Stimulated activated CD8-positive, alpha-beta memory T cell treated with anti-CD3 and anti-CD28 coated beads, Interleukin-4, amount 100 ng/mL, for 1 hour (primary cell): ENCODE measurements at places on chromosomes 6 and 20.

DNA sequence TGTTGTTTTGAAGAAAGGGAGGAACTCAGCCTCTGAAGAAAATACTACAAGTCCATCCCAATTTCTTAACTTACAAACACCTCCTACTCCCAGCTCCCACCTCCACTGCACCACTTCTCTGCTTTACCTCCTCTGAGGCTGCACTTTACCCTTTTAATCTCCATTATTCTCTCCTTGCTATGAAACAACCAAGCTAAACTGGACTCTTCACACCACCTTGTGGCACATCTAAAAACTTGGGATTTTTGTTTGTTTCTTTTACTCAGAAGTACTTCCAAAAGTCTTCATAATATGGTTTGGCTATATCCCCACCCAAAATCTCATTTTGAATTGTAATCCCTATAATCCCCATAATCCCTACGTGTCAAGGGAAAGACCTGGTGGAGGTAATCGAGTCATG is 142.2 kb downstream of the MOXD1 start:
- no peak for DNase-seq

GRCh38 chr6:168078943-168079405 is at the start of gene FRMD1:
Gene FRMD1, minus strand, starts transcription at chr6:168079212. Its CDS starts 118 bp downstream, at chr6:168079094.
- no peak for DNase-seq

DNA sequence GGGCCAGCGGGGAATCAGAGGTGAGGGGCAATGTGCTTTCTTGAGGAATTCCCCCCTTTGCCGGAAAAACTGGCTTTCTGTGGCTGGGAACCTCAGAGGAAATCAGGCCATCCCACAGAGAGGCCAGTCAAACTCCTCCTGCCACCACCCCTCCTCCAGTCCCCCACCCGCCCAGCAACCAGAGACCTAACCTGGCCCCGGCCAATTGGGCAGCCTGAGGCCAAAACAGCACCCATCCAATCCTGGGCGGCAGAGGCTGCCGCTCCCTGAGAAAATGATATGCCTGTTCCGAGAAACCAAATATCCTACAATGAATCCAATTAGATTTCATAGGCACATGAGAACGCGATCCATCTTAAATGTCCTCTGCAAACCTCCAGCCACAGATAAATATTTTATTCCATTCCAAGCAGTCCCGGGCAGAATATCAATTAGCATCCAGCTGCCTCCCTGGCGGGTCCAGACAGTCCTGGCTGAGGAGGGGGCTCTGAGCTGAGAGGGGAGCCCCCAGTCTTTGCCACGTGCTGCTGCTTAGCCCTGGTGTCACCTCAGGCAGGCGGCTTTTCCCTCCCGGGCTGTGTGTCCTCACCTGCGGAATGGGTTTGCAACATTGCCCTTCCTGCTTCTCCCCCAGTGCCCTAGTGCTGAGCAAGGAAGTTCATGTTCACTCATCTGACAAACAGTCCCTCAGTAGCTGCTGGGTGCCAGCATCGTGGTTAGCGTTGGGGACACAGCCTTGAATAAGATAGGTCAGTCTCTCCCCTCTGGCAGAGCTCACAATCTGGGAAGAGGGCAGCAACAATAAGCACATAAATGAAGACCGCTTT is 95.0 kb downstream of the DLGAP4 start:
- no peak for DNase-seq

GRCh38 chr6:124055395-124055794 is 251.7 kb downstream of the NKAIN2 start:
- no peak for DNase-seq

- DNase-seq: no peak
These were observed 289.5 kb upstream of the CDYL start for GRCh38 chr6:4486568-4487315.

GRCh38 chr6:36126553-36127458 is 3.5 kb upstream of the MAPK13 start:
- DNase-seq: no peak

- DNase-seq: no peak
These were observed 193.6 kb upstream of the FOXQ1 start for GRCh38 chr6:1118287-1118647.

DNA sequence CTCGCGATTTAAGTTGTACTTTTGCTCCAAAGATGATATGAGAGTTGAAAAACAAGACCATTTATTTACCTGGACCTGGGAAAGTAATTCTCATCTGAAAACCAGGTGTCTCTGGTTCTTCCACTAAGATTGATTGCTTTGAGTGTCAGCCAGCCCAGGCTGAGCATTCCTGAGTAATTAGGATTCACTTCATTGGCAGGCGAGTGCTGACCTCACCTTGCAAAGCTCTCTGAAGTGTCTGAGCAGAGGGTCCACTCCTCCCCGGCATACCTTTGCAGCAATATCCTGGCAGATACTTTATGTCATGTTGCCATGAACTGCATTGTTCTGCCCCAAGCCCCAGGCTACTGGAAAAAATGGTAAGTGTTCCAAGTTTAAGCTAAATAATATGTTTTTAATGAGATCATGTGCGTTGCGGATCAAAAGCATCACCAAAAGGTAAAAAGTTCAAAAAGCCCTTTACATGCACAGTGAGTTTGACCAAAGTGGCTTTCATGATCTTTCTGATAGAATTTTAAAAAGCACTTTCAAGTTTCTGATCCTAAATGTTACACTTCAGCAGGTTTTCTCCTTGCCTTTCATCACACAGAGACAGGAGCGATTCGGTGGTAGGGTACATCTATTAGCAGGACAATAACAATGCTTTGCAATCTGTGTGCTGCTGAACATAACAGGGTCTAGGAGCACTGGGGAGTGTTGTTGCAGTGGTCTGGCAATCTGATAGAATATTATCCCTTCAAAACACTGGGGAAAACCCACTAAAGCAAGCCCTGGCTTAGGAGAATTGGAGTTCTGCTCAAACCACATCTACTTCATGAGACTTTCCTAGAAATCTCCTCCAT is 127.8 kb upstream of the EEF1E1 start:
- DNase-seq: no peak

DNA sequence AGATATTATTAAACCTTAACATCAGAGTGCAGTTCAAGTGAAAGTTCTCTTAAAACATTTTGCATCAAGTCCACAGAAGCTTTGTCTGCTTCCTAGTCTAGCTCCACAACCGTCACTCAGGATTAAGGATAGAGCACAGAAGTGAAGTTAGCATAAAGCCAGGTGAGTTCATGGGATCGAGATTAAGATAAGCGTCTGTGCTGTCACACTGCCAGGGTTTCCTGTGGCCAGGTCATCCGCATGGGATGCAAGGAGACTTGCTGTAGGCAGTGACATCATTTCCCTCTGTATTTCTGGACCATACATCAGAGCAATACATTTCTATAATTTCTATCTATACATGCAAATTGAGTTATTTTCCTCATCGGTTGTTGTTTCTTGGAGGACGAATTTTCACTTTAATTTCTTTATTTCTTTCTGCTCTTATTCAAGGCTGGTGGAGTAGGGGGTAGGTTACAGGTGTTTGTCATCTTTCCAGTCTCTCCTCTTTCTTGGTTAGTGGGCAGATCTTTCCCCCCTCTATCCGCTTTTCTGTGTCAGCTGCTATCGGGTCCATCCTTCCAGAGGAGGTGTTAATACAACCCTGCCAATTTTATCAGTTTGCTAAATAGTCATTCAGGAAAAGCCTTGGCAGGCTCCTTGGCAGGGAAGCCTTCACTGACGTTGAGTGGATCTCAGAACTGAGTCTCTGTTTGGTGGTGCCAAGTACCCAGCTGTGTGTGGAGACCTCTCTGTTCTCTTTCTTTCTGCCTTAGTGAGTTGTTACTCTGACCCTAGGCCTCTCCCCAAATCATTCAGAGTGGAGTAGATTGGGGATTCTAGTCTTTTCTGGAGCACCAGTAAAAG is 307.6 kb upstream of the MAP3K7 start:
- DNase-seq: no peak

GRCh38 chr6:30411515-30412207 is 66.7 kb downstream of the RPP21 start:
- DNase-seq: peak; percentile 10

DNA sequence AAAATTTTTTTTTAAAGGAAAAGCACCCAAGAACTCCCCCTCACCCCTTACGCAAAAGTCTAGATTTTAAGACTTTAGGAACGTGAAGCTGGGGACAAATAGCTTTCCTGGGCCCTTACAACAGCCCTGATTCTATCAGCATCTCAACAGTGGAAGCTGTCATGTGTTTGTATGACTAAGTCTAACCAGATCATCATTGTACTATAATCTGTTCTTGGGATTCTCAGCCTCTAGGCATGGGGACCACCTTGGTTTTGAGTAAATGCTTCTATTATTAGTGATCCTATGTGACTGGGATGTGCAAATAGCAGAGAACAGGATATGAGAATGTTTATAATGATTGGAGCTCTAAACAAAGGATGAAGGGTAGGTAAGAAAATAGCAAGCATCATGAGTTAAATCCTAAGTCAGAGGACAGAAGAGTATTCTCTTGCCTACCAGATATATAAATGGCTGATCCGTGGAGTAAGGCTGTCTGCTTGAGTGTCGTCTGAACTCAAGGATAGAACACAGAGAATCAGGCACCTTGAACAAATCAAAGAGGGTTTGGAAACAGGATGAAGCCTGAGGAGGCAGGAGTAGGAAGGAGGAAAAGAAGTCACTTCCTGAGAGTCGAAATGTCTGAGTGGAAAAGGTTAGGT is 105.7 kb upstream of the FAM184A start:
- no peak for DNase-seq

DNA sequence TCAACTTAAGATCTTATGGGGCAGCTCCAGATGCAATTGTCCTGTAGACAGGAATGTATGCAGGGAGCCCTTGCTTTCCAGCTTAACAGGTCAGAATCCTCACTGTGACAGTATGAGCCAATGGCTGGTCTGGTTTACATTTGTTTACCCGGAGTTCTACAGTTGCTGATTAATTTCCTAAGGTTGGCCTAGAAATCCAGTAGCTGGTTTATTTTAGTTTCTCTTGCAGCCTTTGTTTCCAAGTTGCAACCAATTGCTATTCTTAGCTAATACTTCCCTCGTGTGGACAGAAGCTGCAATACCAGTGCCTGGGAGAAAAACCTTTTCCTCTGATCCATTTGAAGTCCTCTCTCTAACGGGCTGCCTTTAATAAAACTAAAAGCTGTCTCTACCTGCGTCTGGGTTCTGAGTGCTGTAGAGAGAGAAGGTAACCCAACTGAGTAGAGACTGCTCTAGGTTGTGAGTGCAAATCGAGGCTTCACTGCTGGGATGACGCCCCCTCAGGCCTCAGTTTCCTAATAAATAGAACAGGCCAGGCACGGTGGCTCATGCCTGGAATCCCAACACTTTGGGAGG is 45.9 kb downstream of the ZNF217 start:
- DNase-seq: no peak

GRCh38 chr6:131811500-131811899 is 3.7 kb downstream of the ENPP1 start:
- no peak for DNase-seq

GRCh38 chr20:51439160-51439689 is 103.3 kb downstream of the NFATC2 start:
- DNase-seq: no peak

- no peak for DNase-seq
These were observed 872 bp upstream of the RBM39 start for GRCh38 chr20:35742741-35743523.

DNA sequence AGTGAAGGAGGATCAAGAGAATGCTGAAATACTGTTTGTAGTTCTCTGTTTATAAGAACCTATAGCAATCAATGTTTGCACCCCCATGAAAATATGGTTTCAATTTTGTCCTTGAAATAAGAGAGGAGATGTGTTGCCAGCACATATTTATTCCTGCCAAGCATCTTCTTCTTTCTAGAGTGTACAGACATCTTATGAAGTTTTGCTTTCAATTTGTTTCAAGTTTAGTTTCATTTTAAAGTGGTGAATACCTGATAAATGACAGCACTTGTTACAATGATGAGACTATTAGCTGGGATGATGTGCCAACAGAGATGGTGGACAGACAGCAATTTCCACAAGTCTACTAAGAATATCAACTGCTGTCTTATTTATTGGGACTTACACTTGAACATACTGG is 39.2 kb upstream of the CENPW start:
- no peak for DNase-seq

GRCh38 chr20:38730989-38731737 is 6.9 kb downstream of the SLC32A1 start:
- peak; percentile 64 for DNase-seq

DNA sequence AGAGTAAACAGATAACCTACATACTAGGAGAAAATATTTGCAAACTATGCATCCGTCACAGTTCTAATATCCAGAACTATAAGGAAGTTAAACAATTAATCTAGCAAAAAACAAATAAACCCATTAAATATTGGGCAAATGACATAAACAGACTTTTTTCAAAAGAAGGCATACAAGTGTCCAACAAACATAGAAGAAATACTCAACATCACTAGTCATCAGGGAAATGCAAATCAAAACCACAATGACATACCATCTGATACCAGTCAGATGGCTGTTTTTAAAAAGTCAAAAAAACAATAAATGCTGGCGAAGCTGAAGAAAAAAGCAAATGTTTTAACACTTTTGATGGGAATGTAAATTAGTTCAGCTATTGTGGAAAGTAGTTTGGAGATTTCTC is 1117.7 kb upstream of the MAP3K7 start:
- DNase-seq: no peak

DNA sequence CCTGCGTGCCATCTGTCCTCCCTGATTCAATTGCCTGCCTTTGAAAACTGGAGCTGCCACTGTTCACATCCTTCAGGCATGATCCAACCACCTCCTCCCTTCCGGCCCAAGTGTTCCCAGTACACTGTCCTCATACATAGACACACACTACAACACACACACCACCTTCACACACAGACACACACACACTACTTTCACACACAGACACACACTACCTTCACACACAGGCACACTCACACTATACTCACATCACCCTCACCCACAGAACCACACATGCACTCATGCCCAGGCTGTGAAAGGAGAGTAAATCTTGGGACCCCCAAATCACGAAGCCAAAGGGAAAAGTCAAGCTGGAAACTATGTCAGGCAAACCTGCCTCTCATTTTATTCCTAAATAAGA is 109.4 kb upstream of the MYLIP start:
- DNase-seq: no peak

DNA sequence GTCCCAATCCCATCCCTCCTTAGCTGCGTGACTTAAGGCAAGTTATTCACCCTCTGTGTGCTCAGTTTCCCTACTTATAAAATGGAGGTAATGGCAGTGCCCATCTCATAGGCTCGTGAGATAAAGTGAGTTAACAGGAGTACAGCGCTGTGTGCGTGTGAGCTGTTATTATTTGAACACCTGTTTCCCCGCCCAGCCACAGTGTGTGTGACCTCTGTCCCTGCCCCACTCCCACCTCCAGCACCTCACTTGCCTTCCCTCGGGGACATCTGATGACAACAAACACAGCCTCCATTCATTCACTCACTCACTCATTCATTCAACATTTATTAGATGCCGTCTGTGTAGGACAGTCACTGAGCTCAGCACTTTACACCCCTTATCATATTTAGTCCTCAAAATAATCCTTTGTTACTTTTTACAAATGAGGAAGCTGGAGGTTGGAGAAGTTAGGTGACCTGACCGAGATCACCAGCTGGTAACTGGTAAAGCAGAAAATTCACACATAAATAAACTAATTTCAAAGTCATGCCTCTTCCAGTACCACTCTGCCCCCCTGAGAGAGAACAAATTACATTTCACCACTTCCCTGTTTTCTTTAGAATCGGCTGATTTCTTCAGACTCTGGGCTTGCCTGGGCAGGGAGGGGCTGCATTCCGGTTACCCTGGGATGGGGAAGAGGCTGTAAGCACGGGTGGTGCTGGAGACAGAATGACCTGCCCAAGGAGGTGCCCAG is 58.6 kb downstream of the CPNE5 start:
- no peak for DNase-seq

- no peak for DNase-seq
These were observed 70.9 kb downstream of the ATP9A start for GRCh38 chr20:51697096-51697826.
